ENCODE measurements at places on chromosomes 7 and 10.

- peak; percentile 10 for DNase-seq
Observed at GRCh38 chr10:75428434-75429158, 2.8 kb upstream of the LRMDA start.

GRCh38 chr10:91043173-91043910, 122.5 kb upstream of the ANKRD1 start:
- no peak for DNase-seq

- DNase-seq, result no peak
Observed at GRCh38 chr10:20443094-20443493, 454.0 kb downstream of the NEBL start.

- no peak for DNase-seq
Observed at GRCh38 chr7:74454925-74455288, 1.2 kb downstream of the GTF2IRD1 start.

- no peak for DNase-seq
Observed at GRCh38 chr10:33120700-33121099, 162.7 kb upstream of the ITGB1 start.

Data from skeletal muscle cell (primary cell).